ENCODE measurements at places on chromosomes 6 and 20.

DNA sequence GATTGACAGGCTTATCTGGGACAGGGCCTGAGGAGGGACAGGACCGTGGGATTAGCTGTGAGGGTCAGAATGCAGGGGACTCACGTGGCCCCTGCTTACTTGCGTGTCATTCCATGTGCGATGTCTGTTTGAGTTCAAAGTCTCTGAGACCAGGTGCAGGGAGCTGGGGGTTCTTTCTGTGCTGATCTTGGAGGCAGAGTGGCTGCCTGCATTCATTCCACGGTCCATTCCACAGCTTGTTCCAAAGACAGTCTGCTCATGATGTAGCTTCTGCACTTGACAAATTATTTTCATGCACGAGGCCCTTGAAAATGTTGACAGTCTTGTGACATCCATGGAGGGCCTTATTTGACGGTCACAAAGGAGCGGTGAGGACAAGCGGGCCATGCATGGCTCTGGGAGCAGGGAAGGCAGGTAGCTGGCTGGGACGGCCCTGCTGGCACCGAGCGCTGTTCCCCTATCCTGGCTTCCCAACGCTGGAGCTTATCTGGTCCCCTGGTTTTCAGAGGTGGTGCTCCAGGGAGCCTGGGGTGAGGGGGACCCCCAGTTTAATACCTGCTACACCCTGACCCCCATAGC, 156.3 kb upstream of the RNF24 start:
- DNase-seq, result no peak

DNA sequence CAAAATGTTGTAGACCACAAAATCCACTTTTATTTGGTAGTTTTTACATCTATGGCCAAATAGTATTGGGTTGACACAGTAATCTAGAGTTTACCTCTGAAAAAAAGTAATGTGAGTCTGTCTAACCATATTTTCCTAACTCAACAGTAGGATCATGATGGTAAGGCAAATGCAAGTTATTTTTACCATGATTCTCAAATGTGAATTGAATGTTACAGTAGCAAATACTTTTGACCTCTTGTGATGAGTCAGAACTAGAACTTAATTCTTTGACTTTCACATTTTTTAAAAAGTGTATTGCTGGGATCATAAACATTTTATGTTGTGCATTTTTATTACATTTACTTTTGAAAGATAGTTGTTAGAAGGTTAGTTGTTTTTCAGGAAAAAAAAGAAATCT, 22.0 kb downstream of the RNF146 start:
- DNase-seq, result no peak

DNA sequence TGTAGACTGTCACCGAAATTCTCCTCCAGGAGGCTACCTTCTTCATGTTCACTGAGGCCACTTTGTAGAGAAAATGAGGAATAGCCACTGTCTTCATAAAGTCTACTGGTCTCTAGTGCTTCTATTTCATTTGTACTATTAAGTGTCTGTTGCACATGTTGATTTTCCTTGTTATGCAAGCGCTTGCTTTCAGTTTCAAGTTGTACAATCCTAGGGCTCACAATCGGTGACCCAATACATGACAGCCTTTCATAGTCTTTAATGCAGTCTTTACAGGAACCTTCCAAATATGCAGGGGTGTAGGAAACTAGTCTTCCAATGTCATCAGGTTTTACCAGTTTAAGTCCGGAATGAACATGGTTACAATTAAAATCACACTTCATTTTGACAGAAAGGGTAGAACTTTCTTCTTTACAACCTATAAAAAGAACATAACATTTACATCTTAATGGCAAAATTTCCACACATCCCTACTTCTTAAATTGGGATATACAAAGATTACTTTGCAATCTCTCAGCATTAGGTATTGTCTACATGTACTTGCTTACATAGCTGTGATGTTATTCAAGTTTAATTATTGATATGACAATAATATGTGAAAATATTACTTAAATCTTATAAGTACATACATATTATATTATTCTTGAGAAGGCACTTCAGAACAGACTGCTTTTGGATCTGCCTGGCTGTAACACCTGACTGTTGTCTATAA, 7.5 kb downstream of the FBXO5 start:
- no peak for DNase-seq

DNA sequence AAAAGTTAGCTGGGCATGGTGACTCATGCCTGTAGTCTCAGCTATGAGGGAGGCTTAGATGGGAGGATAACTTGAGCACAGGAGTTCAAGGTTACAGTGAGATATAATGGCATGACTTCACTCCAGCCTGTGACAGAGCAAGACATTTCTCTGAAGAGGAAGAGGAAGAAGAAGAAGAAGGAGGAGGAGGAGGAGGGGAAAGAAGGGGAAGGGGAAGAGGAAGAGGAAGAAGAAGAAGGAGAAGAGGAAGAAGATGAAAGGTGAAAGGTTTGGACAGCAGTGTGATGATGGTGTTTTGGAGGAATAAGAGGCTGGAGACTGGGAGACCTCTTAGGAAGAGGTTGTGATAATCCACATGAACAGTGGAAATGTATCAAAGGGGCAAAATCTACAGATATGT, 410.7 kb upstream of the JAG1 start:
- no peak for DNase-seq

DNA sequence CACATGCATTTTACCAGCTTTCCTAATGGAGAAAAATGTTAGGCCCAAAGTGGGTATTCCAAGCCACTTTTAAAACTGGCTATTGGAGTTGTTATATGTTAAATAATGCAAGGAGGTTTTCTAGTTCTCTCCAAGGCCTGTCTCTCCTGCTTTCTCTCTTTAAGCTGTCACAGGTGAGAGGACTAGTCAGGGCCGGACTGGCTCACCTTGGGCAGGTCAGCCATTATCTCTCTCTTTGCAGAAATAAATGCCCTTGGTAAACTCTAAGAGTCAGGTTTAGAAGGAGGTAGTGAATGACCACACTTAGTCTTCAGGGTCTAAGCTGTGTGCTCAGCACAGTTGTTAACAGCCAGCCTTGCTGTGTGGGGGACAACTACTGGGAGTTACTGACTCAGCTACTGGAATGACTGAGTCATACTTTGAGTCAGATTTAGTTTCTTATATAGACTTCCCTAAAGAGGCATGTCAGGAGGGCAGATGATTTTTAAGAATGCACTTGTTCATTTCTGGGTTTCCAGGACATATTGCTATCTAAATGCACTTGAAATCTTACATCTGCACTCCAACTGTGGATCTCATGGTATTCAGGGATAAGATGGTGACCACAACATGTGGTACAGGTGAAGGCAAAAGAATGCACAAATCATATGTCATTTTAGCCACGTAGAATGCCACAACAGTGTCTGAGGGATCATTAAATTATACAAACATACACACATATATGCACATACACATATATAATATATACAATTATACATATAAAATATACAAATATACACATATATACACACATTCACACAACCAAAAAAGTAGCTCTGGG, 719.4 kb downstream of the EPM2A start:
- DNase-seq, result no peak

DNA sequence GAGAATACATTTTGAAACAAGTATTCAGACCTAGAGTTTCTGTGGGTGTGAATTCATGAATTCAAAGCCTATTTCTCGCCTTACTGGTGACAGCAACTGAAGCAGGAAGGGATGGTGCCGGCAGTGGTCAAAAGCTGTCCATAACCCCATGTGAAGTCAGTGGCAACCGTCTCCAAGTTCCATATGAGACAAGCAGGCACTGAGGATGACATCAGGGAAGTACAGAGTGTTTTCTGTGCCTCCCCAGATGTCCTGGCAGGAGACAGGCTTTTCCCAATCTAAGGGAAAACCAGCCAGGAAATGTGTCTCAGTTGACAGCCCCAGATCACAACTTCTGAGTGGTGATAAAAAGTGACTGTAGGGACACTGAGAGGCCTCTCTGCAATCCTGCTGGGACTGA, 66.6 kb downstream of the HIVEP2 start:
- DNase-seq, result no peak

DNA sequence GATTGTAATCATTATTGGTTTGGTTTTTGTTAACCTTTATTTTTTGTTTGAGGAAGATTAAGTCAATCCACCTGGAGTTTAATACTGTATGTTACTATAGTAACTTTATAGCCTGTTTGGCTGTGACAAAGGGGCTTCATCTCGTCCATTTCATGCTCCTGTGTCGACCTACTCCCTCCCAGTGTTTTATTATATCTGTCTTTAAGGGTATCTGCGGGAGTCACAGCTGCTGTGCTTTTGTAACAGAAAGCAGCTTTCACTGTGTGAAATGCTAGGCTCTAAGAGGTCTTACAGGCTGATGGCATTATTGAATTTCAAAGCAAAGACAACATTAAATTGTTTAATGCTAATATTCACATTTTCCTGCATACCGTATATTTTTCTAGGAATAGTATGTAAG, 698.0 kb upstream of the POU3F2 start:
- DNase-seq, result no peak

DNA sequence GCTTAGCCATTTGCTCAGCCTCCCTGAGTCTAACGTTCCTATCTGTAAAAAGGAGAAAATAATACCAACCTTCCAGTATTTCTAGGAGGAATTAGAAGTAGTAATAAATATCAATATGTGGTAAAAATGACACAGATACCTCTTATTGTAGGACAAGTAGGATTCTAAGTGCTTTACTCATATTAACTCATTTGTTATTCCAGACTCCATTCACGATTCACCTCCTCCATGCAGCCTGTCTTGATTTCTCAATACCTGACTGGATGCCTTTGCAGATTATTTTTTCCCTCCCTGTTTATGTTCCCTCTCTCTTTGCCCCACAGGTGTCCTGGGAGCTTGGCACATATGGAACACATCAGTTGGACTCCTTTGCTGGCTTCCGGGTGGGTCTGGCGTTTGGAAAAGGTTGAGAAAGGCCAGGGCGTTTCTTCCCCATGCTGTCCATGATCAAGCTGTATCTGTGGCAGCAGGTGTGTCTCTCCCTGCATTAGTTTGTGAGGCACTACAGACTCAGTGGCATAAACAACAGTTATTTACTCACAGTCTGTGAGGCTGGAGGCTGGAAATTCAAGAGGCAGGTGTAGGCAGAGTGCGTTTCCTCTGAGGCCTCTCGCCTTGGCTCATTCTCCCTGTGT, 10.7 kb upstream of the DUSP22 start:
- DNase-seq, result no peak

DNA sequence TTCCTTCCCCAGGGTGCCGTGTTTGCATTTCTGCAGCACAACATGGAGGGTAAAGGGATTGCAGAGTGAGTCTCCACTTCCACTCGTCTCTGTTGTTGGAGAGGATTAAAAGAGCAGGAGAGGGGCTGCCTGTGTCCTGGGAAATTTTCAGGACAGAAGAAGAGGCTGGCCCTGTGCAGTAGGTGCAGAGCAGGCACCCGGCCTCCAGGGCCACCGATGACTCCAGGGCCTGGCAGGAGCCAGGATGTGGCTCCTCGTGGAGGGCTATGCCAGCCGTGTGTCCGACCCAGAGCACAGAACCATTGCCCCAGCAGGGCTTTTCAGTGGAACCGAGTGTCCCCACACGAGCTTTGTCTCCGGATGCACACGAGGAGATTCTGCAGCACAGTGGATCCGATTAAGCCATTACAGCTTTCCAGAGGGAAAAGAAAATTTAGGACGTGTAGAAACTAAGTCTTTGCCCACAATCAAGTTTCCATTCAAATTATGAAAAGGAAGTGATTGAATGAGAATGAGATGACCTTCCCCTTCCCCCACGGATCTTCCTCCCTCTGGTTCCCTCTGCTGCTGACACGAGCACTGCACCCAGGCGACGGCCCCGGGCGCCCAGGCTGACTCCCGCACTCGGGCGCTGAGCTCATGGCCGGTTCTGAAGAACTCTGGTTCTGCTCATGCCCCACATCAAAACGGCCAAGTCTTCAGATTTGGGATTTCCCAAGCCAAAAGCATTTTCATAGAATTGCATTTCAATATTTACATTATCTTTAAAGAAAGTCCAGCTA, 43.1 kb upstream of the UNC93A start:
- DNase-seq, result no peak

GRCh38 chr6:145588981-145589380, 146.3 kb downstream of the EPM2A start:
- DNase-seq, result no peak

GRCh38 chr6:137765059-137765458, 102.0 kb upstream of the TNFAIP3 start:
- DNase-seq, result no peak

- DNase-seq, result no peak
Measured at GRCh38 chr6:167506443-167507301, 181.8 kb downstream of the TTLL2 start.

GRCh38 chr6:84581494-84582259, 182.7 kb downstream of the TBX18 start:
- no peak for DNase-seq

DNA sequence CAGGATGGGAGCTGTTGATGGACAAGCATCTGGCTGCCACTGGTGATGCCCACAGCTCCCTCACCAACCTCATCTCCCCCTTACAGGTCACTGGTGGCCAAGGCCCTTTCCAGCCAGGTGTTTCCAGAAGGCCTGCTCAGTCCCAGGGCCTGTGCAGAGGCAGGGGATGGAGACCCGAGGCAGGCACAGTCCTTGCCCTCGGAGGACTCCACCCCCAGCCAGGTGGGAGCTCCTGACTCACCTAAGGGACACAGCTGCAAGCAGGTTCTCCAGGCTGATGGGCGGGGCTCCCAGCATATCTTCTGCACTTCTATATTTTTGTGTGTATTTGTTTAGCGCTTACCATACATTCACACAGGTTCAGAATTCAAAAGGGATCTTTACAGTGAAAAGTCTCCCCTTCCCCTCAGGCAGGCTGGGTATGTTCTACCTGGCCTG, 17.4 kb downstream of the PRPH2 start:
- no peak for DNase-seq

- DNase-seq, result no peak
Measured at GRCh38 chr20:62405108-62405980, 1.7 kb downstream of the CABLES2 start.

DNA sequence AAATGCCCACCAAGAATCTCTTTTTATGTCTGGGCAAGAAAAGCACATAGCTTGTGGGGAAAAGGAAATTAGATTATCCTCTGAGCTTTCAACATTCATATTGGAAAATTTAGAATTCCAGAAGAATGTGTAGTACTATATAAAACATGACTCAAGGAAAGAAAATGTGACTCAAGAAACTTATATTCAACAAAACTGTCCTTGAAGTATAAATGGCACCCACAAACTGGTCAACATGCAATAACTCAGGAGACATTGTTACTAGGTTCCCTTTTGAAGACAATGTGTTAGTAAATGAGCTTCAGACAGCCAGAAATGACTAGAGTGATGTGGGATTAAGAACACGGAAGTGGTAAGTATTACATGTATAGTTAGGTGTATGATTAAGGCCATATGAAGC, 26.1 kb upstream of the TINAG start:
- no peak for DNase-seq

GRCh38 chr6:168971549-168971948, 282.1 kb downstream of the THBS2 start:
- no peak for DNase-seq

- no peak for DNase-seq
Measured at GRCh38 chr6:150325066-150325772, 43.6 kb upstream of the IYD start.
